IPS DF 19.7 (cell line): ENCODE measurements at places on chromosomes 5 and 9.

GRCh38 chr9:16871336-16872151, 1.1 kb upstream of the BNC2 start:
- no peak for DNase-seq

DNA sequence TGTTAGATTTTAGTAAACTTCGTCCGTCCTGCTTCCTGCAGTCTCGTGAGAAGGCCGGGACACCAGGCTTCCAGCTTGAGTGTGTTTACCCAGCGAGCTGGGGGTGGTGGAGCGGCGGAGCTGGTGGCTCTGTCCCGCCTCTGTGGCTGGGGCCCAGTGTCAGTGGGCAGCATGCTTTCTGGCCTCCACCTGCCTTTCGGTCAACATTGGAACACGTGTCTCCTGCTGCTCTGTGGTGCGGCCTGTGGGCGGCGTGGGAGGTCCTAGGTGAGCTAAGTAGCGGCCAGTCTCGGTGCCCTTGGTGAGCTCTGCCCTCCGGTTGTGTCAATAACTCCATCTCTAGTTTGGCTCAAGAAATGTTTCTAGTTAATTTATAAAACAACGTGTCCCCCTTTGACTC, 125.9 kb downstream of the GADD45G start:
- DNase-seq: no peak

GRCh38 chr9:91884153-91884552, 65.9 kb downstream of the ROR2 start:
- DNase-seq: no peak

DNA sequence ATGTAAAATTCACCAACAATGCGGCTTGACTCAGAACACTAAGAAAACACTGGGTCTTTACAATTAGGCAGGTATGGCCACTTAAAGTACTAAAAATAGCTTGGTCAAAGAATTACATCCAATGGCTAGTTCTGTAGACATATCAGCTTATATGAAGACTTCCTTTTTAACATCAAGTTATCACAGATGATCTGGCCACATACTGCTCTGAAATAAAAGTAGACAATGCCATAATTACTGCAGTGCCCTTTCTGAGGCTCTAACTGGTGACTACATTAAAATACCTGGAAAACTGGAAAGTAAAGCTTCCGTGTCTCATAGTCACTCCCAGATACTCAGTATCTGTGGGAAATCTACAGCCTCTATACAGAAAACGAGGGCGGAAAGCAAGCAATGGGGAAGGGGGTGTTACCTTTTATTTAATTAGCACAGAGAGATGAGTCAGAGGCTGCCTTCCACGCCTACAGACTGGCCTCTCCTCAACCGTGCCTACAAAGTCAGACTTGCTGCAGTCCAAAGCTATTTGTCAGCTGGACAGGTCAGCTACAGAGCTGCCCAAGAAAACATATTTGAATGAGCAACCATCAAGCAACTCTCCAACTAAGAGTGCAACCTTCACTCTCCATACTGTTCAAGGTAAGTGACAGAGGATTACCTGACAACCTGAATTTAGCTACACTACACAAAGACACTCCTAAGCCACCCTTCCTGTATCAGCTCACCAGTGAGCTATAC, 8.7 kb downstream of the SERINC5 start:
- no peak for DNase-seq

DNA sequence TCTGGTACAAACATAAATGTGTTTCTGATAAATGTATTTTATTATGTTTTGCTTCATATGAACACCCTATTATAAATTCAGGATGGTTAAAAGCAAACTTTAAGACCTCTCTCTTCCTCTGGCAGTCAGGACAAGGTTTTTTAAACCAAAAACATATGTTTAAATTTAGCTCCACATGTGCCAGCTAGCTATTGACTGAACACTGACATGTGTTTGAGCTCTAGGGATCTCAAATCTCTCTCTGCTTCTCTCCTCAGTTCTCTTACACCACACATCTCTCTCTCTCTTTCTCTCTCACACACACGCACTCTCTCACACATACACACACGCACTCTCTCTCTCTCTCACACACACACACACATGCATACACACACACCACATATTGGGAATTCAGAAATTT, 150.1 kb upstream of the RFX3 start:
- no peak for DNase-seq

DNA sequence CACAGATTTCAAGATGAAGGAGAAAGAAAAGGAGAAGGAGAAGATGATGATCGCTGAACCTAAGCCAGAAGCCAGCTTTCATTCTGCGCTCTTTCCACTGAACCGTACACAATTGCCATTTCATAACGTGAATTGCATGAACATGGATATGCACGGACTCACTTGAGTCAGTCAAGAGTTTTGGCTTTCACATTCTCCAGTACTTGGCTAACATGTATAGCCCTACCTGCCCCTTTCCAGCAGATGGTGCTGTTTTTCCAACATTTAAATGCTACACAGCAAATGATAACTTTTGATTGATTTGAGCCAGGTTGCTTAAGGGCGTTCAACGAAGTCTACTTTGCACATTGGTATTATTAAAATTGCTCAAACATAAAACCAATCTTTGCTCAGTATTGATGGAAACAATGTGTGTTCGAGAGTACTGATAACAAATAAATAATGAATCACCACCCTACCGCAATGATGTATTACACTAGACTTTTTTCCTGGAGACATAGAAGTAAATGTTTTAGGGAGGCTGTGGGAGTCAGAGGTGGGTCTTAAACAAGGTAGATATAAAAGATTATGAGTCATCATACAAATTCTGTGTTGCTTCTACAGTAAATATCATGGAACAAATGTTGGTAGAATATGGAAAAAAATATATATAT, 196.4 kb downstream of the TRPM3 start:
- no peak for DNase-seq

DNA sequence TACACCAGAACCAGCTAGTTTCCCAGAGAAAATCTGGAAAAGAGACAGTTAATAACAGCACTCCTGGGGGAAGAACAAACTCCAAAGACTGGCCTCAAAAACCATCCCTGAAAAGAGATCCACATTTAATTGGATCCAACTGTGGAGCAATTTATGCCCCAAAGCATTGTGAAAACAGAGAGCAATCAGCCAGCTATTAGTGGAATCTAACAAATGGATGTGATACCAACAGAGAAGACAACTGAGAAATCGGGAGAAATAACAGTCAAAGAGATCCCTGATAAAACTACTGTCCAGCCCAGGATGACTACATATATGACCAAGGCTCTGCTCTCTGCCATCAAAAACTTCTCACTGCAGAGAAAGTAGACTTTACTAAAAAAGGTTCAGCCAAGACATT, 40.5 kb upstream of the TRIO start:
- no peak for DNase-seq

DNA sequence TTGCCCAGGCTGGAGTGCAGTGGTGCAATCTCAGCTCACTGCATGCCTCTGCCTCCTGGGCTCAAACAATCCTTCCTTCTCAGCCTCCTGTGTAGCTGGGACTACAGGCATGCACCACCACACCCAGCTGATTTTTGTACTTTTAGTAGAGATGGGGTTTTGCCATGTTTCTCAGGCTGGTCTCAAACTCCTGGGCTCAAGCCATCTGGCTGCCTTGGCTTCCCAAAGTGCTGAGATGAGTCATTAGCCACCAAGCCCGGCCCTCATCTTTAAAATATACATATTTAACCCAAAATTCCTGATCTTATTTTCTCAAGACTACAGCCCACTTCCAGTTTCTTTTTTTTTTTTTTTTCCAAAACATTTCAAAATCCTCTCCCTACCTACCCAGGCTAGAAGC, 31.7 kb upstream of the MINAR2 start:
- no peak for DNase-seq

- DNase-seq: no peak
Observed at GRCh38 chr5:173242079-173242478, 7.1 kb upstream of the NKX2-5 start.
